ENCODE measurements at places on chromosomes 3 and 15.
A peak's percentile ranks its signal among the peaks of the same experiment; 100 is the strongest.

DNA sequence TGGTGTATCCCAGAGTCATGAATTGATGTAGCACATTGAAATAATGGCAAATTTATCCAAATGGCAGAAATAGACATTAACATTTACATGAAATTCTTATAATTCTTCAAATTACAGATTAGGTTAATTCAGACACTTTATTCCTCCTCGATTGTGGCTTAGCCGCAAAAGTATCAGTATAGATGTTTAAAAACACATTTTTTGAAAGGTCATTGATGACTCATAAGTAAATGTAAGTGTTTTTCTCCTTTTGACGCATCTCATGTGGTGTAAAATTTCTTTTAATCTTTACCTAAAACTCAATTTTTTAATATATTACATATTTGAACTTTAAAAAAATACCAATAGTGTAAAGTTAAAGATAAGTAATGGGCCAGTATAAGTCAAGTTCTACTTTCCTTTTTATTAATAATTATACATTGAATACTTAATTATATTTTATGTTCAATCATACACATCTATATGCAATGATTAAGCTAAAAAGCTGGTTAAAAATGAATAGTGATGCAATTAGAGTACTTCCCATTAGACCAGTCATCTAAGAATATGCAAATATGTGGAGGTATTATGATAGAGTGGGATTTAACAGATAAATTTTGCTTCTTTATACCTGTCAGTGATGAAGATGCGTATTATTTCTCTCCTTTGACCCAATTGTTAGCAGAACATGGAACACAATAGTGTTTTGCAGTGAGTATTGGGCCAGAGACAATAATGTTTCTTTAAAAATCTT, 678.1 kb upstream of the DPPA4 start:
- DNase-seq = no peak

- DNase-seq = no peak
Observed at GRCh38 chr3:152331998-152332397, 63.3 kb downstream of the MBNL1 start.

DNA sequence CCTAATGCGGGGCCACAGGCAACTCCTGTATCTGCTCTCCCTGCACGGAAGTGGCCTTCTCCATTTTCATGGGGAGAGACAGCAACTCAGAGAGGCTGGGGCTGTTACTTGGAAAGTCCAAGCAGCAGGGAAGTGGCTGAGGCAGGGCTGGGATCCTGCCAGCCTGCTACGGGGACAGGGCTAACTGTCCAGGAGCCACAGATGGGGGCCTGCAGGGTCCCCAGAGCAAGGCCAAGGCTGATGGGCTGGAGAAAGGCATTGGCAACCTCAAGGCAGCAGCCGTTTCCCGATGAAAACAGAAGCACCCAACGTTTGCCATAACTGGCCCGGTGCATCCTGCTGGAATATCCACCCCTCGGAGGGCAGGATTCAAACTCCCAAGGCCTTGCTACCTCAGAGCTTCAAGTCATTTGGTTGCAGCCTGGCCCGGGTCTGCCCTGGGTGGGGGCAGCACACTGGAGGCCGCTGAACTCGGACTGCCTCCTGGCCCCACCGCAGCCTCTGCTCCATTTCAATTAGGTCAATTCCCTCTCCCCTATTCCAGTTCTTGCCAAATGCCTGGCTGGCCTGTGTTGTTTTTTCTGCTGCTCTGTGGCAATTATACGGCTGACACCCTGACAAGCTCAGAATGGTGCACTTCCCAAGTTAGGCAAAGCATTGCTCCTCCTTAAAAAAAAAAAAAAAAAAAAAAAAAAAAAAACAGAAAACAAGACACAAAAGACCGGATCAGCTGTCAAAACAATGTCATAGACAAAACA, 143.5 kb downstream of the NUP210 start:
- DNase-seq = no peak

DNA sequence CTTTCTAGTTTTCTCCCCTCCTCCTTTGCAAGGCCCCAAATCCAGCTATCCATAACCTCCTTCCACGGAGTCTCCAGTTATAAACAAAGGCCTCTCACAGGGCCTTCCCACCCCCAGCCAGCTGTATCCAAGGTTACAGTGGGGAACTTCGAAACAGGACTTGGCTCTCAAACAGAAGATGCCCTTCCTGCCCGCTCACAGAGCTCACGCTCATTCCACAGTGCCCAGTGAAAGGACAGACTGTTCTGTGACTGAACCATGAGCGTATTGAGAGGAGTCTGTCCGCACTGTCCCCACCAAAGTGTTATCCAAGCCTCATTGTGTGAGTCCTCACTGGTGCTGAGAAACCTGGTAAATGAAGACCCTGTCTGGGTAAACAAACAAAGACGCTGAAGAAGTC, 35.4 kb downstream of the ARHGAP31 start:
- DNase-seq = no peak

DNA sequence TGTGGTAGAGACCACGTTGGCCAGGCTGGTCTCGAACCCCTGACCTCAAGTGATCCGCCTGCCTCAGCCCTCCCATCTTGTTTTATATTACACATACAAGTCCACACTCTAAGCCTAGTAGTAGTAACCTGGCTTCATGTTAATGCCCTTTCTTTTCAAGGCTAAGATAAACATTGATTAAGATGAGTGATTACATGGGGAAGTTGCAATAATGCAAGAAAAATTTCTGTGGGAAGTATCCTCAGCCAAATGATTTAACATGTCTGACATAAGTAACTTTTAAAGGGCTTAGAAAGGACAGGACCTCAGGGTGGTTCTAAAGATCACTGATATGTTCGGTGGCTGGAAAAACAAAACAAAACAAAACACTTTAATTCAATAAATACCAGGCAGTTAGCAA, 72.1 kb downstream of the SFMBT1 start:
- DNase-seq = no peak

- DNase-seq = no peak
Observed at GRCh38 chr3:120839120-120839519, 68.9 kb upstream of the STXBP5L start.

- DNase-seq = no peak
Observed at GRCh38 chr3:133293397-133294110, 106.3 kb upstream of the BFSP2 start.

GRCh38 chr3:74722211-74722610, 107.8 kb upstream of the CNTN3 start:
- DNase-seq = no peak

- peak; percentile 86 for DNase-seq
Observed at GRCh38 chr15:57861815-57862586, 155.5 kb downstream of the POLR2M start.

- no peak for DNase-seq
Observed at GRCh38 chr3:97979610-97980009, 7.4 kb upstream of the RIOX2 start.

- peak; percentile 84 for DNase-seq
Observed at GRCh38 chr3:140898340-140899180, 43.1 kb upstream of the SLC25A36 start.
